ENCODE measurements at places on chromosomes 1 and 21. TPM values are rescaled to one million over a fixed set of nuclear protein-coding genes. Genes with fewer than 3 reads are reported as not detected.

The DCST2 gene
- total RNA-seq: 0.33 TPM

The PLA2G4A gene
- 6.4 TPM for total RNA-seq

The SELP gene
- total RNA-seq: 4.5 TPM

The KRTAP13-1 gene
- not detected for total RNA-seq

The TATDN3 gene
- 12.1 TPM for total RNA-seq

The IPP gene
- total RNA-seq: 16.2 TPM

The CYP4A22 gene
- total RNA-seq: not detected

The SMPDL3B gene
- 22.3 TPM for total RNA-seq

The KIF17 gene
- total RNA-seq: 9.3 TPM

The CRP gene
- total RNA-seq: not detected

The KLHDC7A gene
- 0.40 TPM for total RNA-seq

The CAPN8 gene
- not detected for total RNA-seq

The BGLAP gene
- 1.0 TPM for total RNA-seq

The LIX1L gene
- total RNA-seq: 26.9 TPM

The OLFML2B gene
- total RNA-seq: 13.5 TPM

The UBAP2L gene
- 77.3 TPM for total RNA-seq

The LRRC71 gene
- not detected for total RNA-seq

The AIRE gene
- not detected for total RNA-seq

The TRIM67 gene
- total RNA-seq: not detected

The TMEM269 gene
- 2.6 TPM for total RNA-seq

Data from thyroid gland (tissue), 4 donors.